ENCODE measurements at places on chromosomes 5 and 9.

DNA sequence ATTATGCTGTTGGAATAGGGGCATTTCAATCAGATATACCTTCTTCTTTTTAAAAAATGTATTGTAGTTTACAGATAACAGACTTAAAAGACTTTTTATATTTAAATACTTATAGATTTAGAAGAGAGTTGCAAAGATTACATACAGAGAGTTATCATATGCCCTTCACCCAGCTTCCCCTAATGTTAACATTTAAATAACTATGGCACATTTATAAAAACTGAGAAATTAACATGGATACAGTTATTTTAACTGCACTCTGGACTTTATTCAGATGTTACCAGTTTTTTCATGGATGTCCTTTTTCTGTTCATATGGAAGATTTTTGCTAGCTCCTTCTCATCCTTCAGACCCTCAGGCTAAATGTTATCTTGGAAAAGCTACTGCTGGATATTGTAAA lies 123.2 kb downstream of the DOCK2 start:
- DNase-seq: no peak

- no peak for DNase-seq
These were observed 26.9 kb upstream of the RNF38 start for GRCh38 chr9:36426945-36427344.

DNA sequence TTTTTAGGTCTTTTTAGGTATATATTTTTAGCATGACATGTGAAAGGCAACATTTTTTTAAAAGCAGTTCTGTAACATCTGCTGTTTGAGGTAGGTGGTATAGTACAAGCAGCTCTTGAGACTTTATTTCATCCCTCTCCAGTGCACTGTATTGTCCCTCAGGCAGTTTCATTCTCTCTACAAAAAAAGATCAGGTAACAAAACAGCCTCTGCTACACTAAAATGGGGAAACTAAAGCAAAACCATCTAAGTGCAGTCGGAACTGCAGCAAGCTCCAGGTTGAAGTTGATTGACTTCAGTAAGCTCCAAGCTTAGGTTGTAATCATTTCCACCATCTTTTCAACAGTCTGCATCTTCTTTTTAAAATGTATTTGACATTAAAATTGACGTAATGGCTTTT lies 195.6 kb downstream of the DEPDC1B start:
- DNase-seq: no peak

DNA sequence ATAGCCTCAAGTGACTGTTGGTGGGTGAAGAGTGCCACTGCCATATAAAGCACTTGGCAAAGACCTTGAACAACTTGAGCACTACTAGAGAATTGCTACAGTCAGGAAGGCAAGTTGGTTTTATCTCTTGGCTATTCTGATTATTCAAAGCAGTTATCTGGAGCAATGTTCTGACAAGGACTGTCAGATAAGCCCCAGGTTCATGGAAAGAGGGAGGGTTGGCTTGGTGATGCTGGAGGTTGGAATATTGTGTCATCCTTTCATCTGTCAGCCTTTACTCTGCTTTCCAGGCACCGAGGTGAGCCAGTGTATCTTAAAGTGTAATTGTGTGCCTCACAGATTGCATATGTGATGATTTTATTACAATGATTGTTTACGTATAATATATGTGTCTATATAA lies 548.4 kb upstream of the ZNF608 start:
- DNase-seq: no peak

DNA sequence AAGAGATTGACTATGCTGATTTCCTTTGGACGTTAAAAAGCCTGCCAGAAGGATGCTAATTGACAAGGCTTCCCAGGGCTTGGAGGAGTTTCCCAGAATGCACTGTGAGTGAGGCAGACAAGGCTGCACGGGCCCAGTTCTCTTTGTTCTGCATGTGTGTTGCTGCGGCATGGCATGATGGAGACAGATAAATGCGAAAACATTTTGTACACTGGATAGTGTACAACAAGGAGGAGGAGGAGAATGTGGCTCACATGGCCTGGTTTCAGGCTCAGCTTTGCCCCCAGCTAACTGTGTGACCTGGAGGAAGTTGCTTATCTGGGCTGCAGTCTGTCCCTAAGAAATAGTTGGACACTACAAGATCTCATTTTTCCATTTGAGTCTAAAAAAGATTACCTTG lies 135.5 kb upstream of the CPEB4 start:
- no peak for DNase-seq

GRCh38 chr5:154829181-154829588 lies 21.2 kb downstream of the FAXDC2 start:
- DNase-seq: no peak

GRCh38 chr9:104856413-104856941 lies 71.5 kb downstream of the ABCA1 start:
- no peak for DNase-seq

GRCh38 chr5:11164531-11165294 lies 403.7 kb upstream of the DAP start:
- DNase-seq: no peak

DNA sequence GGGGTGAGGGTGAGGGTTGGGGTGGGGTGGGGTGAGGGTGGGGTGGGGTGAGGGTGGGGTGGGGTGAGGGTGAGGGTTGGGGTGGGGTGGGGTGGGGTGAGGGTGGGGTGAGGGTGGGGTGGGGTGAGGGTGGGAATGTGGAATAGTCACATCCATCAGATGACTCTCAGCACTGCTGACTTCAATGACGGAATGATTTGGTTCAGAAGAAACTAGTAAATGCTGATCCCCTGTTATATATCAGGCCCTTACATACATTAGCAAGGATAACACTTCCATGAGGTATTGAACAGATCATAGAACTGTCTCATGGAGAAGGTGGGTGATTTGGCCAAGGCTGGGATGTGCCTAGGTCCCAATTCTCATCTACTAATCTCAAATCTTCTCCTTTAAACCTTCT lies 24.5 kb upstream of the C5orf47 start:
- no peak for DNase-seq

DNA sequence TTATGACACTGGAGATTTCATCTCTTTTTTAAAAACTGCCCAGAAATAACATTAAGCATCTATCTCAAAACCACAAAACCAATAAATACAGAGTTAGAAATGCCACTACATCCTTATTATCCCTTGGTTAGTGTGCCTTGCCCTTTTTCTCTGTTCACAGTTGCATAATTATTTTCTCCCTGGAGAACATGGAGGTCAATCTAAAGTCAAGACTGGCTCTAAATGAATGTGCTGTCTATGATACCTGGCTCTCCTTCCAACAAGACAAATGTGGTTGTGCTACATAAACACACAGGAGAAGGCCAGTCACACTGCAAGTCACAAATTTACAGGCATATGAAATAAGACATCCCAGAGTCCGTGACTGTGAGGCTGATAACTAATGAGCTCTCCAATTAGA lies 2.8 kb downstream of the FBN2 start:
- no peak for DNase-seq

DNA sequence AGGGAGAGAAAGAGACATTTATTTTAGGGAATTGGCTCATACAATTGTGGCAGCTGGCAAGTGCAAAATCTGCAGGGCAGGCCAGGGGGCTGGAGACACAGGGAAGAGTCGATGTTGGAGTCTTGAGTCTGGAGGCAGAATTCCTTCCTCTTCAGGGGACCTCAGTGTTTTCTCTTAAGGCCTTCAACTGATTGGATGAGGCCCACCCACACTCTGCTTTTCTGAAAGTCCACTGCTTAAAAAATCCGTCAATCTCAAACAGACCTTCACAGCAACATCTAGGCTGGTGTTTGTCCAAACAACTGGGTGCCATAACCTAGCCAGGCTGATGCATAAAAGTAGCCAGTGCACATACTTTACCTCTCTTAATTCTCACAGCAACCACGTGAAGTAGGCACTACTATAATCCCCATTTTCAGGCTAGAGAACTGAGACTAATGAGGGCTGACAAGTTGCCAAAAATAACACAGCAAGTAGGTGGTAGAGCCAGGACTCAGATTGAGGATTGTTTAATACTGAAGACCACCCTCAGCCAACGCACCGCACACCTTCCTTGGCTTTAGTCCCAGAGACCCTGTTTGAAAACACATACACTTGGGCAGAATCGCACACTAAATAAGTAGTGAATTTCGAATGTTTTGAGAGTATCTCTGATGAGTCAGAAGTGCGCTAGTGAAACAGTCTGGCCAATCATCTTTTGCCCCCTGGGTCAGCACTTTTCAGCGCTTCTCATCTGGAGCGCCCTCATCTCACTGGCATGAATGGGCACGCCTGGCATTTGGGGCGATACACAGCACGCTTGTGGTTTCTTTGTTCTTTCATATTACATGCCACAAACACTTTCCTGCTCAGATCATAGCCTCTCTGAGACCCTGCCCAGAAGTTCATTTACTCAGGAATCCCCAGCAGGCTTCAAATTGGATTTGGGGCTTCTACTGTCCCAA lies 591.4 kb downstream of the CCDC171 start:
- DNase-seq: no peak

- DNase-seq: no peak
These were observed 510.8 kb downstream of the SPATA31D1 start for GRCh38 chr9:82499337-82499736.

GRCh38 chr5:90353254-90353653 lies 56.3 kb downstream of the CETN3 start:
- DNase-seq: no peak

DNA sequence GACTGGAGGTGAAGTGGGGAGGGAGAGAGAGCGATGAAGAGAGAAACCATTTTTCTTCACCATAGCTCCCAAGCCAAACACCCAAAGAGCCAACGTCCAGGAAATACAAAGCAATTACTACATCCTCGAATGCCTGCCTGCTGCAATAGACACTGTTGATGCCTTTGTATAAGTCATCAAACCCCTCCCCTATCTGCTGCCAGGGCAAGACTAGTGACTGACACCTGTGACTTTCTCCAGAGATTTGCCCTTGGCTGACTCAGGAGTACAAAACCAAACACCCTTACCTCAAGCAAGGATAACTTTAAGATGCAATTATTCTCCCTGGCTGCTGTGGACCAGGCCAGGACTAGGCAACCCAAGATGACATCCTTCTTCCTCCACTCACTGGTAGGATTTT lies 81.8 kb upstream of the RASA1 start:
- DNase-seq: no peak

- DNase-seq: no peak
These were observed 166.1 kb downstream of the RNF180 start for GRCh38 chr5:64331597-64332277.

- peak; percentile 51 for DNase-seq
These were observed 18.0 kb upstream of the STARD4 start for GRCh38 chr5:111530298-111530740.

GRCh38 chr5:41670216-41670615 lies 159.8 kb upstream of the PLCXD3 start:
- DNase-seq: no peak

GRCh38 chr9:123225995-123226394 lies 42.4 kb downstream of the STRBP start:
- DNase-seq: peak; percentile 33
